Psoas muscle (tissue), 8 donors: ENCODE measurements at places on chromosomes 13 and 19.

DNA sequence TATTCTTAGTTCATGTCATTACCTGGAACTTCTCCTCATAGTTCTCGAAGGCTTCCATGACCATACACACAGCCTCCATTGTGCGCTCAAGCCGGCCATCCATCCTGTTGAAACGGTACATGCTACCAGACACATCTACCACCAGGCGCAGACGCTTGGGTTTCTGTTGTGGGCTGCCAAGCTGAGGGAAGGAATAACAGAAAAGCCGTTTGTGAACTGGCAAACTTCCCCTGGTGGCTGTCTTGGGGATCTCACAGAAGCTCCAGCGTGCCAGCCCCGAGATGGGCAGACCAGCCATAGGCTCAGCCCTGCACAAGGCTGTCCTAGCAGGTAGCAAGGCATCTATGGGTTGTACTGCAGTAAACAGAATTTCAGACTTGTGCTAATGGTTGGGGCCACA is 130.1 kb downstream of the RGCC start:
- DNase-seq: no peak

DNA sequence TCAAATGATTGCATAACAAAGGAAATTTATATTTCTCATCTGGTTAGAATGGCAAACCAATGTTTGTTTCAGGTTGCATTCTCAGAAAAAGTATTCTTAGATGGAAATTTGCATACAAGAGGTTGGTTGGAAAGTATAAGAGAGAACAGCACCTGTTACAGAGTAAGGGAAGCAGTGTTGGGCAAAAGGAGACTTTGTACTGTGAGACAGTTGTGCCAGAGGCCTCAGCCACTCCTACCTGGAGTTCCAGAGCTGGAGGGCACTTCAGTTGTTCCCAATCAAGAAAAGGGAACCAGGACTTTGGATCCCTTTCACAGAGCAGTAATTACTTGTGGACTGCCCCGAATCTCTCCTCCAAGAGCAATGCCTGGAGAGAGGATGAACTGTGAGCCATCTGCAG is 81.8 kb downstream of the SPRY2 start:
- no peak for DNase-seq

- DNase-seq: peak; percentile 59
These were observed at the start of gene TMEM221 for GRCh38 chr19:17448131-17448967. TMEM221 (minus strand) TSS chr19:17448668; CDS start chr19:17448462, 206 bp downstream.

DNA sequence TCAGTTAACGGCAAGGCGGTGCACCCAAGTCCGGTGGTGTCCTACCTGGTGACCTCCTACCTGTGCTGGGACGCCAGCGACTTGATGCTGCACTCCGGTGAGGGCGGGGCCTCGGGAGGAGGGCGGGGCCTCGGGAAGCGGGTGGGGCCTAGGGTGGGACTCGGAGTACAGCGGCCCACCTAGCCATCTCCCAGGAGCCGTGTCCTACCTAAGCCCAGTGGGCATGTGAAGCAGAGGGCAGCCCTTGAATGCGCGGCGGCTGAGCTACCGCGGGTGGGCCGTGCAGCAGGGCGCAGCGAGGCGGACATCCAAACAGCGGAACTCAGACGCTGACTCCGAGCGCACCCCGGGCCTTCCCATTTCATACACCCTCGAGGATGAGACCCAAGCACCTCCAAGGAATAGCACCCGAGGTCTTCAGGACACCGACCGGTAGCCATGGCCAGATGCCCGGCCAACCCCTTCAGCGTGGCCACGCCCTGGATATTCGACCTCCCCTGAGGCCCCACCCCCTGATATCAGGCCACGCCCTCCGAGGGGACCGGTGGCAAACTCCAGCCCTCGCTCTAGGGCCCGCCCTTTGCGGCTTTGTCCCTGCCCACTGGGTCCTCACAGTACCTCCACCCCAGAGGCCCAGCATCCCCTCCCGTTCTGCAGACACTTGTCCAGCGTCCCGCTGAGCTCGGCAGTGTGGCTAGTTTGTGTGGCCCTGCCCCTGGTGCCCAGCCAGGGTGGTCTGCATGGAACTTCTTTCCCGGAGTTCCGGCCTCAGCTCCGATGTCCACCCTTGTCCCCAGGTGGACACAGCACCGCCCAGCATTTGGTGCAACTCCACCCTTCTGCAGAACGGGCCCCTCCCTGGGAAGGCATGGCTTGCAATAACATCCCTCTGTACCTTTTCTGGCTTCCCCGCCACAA is 5.4 kb downstream of the KLK1 start:
- DNase-seq: peak; percentile 29

DNA sequence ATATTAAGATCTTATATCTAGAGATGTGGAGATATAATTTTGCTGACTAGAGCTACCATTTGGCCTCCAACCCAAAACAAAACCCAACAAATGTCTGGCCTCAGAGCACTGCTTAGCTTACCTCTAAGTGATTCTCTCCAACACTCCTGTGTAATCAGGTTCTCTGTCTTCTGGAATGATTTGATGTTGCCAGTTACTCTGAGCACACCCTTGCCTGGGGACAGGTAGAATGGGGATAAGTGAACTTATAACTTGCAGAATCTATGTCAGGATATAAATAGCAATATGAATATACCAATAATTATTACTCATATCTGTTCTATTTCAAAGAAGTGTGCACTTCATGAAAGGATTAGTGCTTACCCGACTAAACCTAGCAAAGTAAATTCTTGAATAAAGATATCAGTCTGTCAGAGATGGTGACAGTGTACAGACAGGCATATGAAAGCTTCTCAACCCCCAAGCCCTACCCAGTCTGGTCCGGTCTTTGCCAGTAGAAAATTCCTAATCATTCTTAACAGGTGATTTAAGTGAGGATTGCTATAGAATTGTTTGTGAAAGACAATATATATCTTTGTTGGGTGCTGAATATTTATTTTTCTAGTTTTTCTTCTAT is 33.0 kb downstream of the ZAR1L start:
- DNase-seq: no peak

DNA sequence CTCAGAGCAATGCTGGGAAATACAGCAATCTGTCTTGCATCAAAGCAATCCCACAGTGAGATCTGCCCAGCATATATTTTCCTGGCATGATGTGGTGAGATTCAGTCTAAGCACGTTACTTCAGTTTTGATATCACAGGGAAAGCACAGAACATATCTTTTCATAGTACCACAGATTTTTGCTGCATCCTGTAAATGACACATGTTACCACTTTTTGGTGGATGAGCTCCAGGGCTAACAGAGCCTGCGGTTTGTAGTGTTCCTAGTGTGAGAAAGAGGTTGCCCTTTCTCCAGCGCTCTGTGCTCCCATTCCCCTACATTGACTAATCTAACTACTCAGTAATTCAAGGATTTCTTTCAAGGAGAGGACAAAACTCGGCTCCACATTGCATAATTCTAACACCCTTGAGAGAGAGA is 409.0 kb downstream of the GPC6 start:
- DNase-seq: no peak

- no peak for DNase-seq
These were observed 34.2 kb downstream of the RXFP2 start for GRCh38 chr13:31773538-31773937.

- no peak for DNase-seq
These were observed 374.5 kb downstream of the KCNRG start for GRCh38 chr13:50389726-50390125.

DNA sequence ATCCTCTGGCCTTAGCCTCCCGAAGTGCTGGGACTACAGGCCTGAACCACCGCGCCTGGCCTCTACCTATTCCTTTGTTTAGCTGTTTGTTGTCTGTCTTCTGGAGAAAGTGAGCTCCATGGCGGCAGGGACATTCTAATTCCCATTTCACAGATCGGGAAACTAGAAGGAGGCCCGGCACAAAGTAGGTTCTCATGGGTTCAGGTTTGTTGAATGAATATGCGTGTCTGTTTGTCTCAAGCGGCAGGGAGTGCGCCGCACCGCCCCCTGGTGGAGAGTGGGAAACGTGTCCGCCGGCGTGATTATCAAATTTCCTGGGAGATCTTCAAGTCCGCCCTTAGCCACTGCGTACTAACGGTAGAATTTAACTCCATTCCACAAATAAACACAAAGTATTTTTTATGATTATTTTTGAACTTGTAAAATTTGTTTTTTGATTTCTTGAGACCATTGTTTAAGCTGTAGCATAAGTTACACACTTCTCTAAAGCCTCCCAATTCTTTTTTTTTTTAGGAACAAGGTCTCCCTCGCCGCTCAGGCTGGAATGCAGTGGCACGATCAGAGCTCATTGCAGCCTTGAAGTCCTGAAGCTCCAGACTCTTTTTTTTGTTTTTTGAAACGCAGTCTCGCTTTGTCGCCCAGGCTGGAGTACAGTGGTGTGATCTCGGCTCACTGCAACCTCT is 8.9 kb upstream of the CCDC9 start:
- peak; percentile 89 for DNase-seq

DNA sequence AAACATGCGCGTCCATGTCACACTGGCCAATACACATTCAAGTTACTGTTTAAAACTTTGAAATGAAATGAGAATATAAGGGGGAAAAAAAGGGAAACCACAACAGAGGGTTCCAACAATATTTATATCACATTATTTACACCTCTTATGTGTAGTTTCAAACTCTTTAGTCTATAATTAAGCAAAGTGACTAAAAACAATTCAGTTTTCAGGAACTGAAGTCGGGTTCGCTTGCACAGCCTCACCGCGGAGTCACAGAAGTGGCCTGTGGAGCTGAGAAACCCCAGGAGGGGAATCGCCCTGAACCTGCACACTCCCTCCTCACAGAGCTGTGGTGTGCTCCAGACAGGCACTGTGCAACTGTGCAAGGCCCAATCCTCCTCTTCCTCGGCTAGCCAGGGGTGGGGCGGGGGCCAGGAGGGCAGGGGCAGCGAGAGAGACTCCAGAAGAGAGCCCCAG is 75.9 kb downstream of the STK24 start:
- no peak for DNase-seq

- DNase-seq: no peak
These were observed 939.0 kb upstream of the SLITRK1 start for GRCh38 chr13:84821261-84821660.

DNA sequence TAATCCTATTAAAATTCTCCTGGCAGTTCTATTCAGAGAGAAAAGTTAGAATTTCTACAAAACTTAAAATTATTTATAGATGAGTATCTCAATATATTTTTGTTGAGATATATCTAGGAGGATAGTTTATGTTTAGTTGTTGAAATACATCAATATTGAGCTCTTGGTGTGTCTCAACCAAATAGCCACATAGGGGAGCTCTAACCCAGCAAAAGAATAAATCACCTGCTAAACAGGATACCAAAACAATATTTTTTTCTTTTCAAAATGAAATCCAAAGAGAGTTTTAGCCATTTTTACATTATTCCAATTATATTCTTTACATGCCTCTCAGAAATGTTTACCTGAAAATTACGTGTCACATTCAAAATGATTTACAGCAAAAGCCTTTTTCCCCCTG is 954.7 kb downstream of the SLITRK6 start:
- DNase-seq: no peak

DNA sequence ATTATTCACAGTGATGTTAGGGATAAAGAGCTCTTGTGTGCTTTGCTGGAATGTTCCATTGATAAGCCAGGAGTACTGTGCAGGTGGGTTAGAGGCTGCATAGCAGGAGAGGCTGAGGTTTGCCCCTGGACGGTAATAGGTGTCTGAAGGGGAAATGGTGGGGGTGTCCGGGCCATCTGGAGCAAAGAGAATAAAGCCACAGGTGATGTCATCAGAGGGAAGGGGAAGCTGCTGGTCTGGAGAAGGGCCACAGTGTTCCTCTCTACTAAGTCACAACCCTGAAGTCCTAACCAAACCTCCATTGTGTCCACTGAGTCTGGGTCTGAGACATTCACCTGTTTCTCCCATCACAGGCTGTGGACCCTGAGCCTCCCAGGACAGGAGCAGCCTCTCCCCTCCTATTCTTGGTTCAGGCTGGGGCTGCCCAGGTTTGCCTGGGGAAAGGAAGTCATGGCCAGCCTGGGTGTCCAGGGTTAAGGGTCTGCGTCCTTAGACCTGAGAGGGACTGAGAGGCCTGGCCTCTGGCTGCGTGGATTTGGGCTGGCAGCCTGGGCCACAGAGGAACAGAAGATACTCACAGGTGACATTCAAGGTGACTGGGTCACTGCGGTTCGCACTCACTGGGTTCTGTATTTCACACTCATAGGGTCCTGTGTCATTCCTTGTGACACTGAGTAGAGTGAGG is 6.8 kb downstream of the CEACAM1 start:
- no peak for DNase-seq
